ENCODE measurements at places on chromosomes 6 and 20.

DNA sequence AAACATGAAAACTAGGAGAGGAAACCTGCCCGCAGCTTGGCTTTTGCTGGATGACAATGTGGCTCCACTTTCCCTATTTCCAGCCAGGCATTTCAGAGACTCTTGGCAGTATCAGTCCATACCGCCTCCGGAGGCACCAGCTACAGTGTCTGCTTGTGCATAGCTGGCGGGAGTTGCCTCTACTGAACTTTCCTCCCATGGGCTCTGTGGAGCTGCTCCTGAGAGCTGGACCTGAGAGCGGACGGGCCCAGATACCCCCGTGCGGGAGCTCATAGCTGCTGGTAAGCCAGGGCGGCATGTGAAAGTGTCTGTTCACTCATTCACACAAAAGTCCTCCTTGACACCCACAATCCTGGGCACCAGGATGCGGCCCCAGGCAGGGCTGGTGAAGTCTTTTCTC lies 130.3 kb upstream of the PMEPA1 start:
- DNase-seq: no peak

- no peak for DNase-seq
Observed at GRCh38 chr20:42441196-42441863, 748.4 kb downstream of the PTPRT start.

- no peak for DNase-seq
Observed at GRCh38 chr6:42271834-42272805, 54.5 kb upstream of the MRPS10 start.

DNA sequence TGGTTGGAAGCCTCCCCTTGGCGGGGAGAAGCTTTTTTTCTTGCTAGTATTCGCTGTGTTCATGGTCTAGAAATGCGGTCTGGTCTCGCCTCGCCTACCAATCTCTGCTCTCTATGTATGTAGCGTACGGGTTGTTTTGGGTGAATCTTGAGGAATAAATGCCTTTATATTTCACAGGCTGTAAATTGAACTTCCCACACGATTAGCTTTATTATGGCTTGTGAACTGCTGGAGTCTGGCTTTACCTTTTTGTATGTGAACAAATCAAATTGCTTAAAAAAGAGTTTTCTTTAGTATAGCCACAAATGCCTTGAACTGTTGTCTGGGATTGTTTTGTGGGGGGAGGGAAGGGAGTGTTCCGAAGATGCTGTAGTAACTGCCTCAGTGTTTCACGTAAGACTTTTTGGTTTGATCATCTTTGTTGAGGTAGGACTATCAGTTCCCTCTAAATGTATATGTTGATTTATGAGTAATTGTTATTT lies 2.2 kb downstream of the INSM1 start:
- DNase-seq: no peak

DNA sequence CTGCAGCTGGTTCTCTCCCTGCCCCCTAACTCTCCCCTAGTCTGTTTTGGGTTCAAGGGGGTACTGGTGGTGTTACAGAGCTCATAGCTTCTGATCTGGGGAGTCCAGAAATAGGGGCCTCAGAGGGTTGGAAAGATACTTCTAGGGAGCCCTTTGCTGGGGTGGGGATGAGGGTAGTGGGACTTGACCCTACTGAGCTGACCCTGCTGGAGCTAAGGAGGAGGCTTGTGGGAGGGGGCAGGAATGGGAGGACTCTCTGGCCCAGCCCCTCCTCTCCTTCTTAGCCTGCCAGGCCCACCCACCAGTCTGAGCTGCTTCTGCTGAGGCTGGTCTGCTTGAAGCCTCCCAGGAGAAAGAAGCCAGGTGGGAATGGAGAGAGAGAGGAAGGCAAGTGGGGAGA lies at the start of gene EGFL8:
EGFL8 (plus strand) TSS at position 301 of the 400 bp plus-strand sequence. CDS start 1,571 bp downstream, outside the sequence.
- DNase-seq: no peak

DNA sequence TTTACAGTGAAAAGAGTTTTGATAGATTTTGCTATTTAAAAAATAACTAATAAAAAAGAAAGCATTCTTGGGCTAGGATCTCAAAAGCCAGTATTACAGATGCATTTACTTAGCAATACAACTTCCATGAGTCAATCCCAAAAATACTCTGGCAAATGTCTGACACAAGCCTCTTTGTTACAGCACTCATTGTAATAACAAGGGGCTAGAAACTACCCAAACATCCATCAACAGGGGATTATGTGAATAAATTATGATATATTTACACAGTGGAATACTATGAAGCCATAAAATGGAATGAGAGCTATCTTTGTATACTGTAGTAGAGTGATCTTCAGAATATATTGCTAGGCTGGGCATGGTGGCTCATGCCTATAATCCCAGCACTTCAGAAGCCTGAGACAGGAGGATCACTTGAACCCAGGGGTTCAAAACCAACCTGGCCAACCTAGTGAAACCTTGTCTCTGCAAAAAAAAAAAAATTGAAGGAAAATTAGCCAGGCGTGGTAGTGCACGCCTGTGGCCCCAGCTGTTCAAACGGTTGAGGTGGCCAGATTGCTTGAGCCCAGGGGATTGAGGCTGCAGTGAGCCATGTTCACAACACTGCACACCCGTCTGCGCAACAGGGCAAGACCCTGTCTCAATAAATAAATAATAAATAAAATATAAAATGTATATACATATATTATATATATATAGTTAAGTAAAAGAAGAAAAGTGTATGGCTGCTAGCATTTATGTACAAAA lies 34.7 kb upstream of the TOP1 start:
- no peak for DNase-seq

DNA sequence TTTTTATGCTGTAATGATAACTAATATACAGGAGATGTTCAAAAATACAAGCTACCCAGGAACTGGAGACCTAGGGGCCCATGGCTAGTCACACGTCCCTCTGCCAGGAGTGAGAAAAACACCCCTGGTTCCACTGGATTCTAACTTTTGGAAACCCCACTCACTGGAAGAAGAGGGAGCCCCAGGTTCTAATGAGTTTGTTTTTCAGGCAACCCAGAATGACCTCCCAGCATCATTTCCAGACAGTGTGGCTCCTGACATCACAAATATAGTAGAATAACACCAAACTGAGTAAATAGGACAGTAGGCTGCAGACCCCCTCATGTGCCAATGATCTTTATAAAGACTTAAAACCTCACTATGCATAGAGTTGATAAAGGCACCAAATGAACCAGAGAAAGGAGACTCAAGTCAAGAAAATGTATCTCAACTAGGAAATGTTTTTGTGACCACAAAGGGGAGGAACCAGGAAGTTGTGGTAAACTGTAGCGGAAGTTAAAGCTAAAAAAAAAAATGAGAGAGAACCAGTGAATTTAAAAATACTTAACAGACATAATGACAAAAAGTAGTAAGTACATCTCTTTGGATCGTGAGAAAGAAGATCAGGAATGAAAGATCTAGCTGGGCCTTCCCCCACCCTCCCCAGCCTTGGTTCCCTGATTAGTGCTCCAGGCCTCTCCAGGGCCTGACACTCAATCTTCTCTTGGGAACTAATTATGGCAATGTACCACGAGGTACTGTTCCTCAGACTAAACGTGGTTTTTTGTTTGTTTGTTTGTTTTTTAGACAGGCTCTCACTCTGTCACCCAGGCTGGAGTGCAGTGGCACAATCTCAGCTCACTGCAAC lies 19.8 kb downstream of the HLA-E start:
- DNase-seq: no peak

Measured in stimulated activated CD4-positive, alpha-beta T cell treated with anti-CD3 and anti-CD28 coated beads, TNF-alpha, amount 100 ng/mL, for 24 hours (primary cell).